ENCODE measurements at places on chromosomes 16 and 17. TPM values are rescaled to one million over a fixed set of nuclear protein-coding genes. Genes with fewer than 3 reads are reported as not detected.

DNA sequence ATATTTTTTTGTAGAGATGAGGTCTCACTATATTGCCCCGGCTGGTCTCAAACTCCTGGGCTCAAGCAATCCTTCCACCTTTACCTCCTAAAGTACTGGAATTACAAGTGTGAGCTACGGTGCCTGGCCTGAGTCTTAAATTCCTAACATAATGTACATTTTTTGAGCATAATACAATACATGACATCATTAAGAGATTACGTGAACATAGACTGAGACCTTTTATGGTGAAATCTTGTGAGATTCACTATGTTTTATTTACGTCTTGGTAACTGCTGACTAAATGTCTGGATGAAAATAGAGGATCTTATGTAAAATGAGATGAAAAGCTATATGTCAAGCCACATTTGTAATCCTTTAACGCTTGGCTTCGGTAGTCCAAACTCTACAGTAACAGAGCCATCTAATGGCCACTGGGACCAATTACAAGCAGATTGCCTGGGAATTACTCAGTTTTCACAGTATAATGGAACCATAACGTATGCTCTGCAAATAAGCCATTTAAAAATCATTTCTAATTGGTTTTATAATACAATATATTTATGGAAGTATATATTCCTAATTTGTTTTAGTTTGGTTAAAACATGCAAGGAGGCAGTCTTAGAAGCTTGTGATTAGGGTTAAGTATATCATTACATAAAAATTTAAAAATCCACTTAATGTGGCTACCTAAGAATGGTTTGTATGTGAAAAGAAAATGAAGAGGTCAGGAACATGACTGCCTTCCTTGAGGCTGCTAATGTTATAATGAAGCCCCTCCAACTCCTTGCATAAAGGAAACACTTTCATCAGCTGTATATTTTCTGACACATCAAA lies 8.1 kb upstream of the EFCAB13 start:
- no peak for DNase-seq

- no peak for DNase-seq
Observed at GRCh38 chr17:44599298-44600175, 42.3 kb downstream of the FZD2 start.

Gene GNG13
- not detected for total RNA-seq

GRCh38 chr17:55605705-55606487 lies 94.6 kb upstream of the SMIM36 start:
- DNase-seq = no peak

DNA sequence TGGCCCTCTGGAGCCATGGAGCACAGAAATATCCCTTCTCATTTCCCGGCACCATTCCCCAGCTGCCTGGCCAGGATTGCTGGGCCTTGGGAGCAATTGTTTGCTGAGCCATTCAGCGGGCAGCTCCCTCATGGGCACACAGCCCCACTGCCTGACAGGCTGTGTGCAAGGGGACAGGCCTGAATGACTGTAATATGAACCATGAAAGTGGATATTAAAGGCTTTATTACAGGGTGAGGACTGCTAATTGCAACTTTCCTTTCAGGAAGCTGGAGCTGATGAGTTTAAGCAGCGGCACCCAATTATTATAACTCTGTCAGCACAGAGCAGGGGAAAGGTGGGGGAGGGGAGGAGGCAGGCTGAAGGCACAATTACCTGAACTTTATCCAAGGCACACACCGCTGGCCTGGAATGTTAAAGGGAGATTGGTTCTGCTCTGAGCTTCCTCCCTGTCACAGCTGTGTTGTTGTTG lies 159.8 kb upstream of the SDK2 start:
- no peak for DNase-seq

GRCh38 chr16:56855201-56855600 lies 9.8 kb upstream of the SLC12A3 start:
- DNase-seq = no peak

GRCh38 chr16:77090062-77090461 lies 100.9 kb upstream of the MON1B start:
- no peak for DNase-seq

DNA sequence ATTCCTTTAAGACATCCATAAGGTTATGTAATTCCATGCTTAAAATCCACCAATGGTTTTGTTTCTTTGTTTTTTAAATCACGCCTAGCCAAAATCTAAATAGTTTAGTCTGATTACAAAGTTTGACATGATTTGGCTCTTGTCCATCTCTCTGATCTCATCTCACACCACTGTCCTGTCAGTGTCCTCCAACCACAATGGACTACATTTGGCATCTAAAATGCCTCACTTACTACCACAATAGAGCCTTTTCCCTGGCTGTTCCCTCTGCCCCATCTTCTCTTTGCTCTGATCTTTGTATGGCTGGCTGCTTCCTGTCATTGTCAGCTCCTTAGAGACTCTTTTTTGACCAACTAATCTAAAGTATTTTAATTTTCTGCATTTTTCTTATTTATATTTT lies 157.2 kb downstream of the MYO1D start:
- DNase-seq = no peak

- DNase-seq = no peak
Observed at GRCh38 chr16:11819798-11820197, 22.7 kb upstream of the ZC3H7A start.

DNA sequence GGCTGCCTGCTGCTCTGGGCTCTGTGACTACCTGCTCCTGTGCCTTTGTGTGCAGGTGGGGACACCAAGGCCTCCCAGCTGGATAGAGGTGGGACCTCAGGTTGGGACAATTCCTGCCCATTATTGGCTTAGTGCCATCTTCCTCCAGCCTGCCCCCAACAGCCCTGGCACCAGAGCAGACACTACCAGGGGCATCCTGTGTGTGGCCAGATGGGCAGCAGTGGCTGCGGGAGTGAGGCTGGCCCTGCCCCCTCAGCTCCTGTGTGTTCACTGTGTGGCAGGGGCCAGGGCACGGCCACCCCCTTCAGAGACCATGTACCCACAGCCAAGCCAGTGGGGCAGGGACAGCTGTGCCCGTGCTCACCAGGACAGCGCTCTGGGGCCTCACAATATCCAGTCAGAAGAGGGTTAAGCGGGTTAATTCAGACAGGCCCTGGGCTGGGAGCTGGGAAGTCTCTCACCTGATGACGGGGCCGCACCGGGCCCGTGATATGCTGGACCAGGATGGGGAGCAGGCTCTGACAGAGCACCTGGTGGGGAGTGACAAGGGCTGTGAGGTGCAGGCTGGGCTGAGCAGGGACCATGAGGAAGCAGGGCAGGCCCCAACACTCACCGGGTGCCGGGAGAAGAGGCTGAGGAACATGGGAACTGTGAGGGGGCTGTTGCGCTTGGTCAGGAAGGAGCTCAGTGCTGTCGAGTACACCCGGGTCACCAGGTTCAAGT lies 13.0 kb downstream of the MYBBP1A start:
- no peak for DNase-seq

GRCh38 chr16:2964475-2965336 lies 631 bp downstream of the KREMEN2 start:
- peak; percentile 88 for DNase-seq

DNA sequence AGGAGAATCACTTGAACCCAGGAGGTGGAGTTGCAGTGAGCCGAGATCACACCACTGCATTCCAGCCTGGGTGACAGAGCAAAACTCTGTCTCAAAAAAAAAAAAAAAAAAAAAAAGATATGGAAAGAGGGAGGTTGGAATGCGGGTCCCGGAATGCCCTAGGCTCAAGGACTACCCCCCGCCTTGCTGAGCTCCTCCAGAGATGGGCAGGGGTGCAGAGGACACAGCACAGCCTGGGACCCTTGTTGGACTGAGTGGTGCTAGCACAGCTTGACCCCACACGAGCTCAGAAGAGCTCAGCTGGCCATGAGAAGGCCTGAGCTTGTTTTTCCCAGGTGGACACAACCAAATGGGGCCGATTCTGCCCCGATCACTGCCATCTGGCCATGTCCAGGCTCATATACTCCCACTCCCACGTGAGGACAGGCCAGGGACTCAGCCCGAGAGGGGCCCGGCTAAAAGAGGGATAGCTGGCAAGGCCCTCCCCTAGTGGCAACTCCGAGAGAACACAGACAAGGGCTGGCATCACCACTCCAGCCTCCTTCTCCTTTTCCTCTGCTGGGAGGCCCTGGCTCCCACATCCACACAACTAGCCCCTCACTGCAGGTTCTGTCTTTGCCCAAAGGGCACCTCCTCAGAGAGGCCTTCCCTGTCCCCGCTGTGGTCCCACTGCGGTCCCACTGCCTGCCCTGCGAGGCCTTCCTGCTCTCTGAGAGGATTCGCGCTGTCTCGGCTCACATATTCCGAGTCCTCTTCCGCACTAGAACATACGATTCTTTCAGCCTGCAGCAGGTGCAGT lies 11.0 kb downstream of the SGCA start:
- DNase-seq = no peak

Gene TK1
- total RNA-seq = 1.1 TPM

DNA sequence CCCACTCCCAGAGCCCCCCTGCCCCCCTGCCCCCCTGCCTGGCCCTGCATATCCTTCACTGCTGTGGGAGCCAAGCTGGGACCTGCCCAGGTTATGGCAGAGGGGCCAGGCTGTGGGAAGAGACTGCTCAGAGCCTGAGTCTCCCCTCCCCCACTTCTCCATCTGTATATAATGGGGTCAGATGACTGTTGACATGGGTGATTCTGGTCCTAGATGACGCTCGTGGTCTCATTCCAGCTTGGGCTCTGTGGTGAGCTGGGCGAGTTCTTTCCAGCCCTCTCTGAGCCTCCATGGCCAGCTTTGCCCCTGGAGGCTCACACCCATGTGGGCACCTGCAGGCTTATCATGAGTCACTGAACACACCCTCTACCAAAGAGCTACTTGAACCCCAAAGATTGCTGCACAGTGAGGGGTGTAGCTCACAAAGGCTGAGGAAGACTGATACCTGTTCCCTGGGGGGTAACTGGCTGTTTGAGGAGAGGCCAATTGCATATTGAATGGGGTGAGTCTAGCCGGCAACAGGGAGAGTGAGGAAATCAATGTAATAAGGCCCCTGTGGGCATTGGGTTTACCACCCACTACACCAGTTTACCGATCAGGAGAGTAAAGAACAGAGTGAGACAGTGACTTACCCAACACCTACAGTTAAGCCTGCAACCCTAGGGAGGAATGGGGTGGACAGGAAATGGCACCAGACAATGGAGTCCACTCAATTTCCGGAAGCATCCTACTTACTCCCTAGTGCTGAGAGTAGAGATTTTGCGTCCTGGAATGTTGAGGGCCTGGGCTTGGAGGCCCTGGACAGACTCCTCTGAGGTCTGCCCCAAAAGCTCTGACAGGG lies 4.2 kb upstream of the SREBF1 start:
- no peak for DNase-seq

Gene ZNF19
- 6.7 TPM for total RNA-seq

Gene SCIMP
- total RNA-seq = 7.6 TPM

GRCh38 chr17:41264599-41264998 lies 579 bp upstream of the KRTAP9-6 start:
- DNase-seq = no peak

Gene MYL11
- not detected for total RNA-seq

GRCh38 chr17:55198690-55199370 lies 65.9 kb upstream of the HLF start:
- DNase-seq = no peak

Gene KRTAP2-2
- total RNA-seq = not detected

Gene AOC2
- 10.5 TPM for total RNA-seq

DNA sequence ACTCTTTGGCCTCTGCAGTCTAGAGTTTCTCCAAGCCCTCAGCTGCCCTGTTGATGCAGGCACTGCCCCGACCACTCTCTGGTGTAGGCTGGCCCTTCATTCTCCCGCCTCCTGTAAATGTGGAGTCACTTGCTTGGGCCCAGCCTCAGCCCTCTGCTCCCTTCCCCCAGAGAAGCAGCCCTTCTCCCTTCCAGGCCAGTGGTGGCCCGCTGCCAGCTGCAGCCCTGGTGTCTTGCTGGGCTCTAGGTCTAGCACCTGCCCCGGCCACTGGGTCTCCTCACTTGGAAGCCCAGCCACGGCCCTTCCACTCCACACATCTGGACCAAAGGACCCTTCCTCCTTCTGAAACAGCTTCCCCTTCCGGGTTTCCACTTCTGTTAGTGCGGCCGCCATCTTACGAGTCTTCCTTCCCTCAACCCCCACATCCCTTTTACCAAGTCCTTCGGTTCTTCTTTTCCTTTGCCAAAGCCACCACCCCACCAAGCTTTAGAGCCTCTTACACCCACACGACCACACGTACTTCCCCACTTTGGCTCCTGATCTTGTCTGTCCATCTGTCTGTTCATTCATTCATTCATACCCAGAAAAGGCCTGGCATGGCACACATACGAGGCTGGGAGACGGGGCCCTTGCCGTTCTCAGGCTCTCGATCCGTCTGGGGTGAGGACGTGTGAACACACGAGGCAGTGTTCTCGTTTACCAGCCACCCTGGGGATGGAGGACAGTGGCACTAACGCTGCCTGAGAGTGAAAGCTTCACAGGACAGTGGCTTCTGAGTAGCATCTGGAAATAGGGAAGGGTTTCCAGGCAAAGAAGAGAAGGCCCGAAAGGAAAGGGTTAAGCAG lies 68.0 kb downstream of the ABR start:
- no peak for DNase-seq

Gene NPIPB6
- total RNA-seq = 4.7 TPM

DNA sequence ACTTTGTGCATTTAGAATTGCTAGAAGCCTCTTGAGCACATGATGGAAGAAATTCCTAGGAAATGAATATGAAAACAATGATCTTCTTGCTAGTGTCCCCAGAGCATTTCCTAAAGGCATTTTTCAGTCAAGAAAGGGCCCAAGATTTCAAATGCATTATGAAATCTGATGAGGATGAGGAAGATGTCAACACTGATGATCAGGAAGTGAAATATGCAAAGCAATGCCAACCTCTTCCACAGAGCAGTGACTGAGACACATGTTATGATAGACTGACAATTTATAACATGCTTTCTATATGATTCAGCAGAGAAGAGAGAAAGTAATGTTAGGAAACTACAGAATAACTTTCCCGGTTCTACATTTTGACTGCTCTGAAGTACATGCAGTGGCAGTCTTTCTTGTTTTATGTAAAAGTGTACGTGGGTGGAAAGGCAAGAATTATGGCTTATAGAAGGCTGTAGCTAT lies 859.1 kb upstream of the GOT2 start:
- no peak for DNase-seq

DNA sequence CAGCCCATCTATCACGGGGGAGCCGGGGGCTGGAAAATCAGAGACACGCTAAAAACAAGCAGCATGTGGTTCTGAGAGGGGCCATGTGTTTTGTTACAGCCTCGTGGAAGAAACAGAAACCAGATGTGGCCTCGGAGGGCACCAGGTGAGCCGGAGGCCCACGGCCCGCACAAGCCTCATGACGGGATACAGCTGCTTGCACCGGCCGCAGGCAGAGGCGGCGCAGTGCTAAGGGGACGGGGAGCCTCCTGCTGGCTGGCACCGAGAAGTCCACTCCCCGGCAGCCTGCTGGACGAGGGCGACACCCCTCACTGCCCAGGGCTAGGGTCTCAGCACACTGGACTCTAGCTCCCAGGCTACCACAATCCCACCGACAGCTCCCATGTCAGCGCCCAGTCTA lies 19.2 kb downstream of the NDUFAF8 start:
- DNase-seq = no peak

- no peak for DNase-seq
Observed at GRCh38 chr16:81996664-81997509, 14.4 kb downstream of the SDR42E1 start.

Gene C17orf100
- 0.58 TPM for total RNA-seq

GRCh38 chr16:90026135-90026534 lies 6.9 kb upstream of the DBNDD1 start:
- no peak for DNase-seq

- no peak for DNase-seq
Observed at GRCh38 chr16:65071433-65072311, 50.2 kb downstream of the CDH11 start.
